ENCODE measurements at places on chromosomes 3 and 15.

DNA sequence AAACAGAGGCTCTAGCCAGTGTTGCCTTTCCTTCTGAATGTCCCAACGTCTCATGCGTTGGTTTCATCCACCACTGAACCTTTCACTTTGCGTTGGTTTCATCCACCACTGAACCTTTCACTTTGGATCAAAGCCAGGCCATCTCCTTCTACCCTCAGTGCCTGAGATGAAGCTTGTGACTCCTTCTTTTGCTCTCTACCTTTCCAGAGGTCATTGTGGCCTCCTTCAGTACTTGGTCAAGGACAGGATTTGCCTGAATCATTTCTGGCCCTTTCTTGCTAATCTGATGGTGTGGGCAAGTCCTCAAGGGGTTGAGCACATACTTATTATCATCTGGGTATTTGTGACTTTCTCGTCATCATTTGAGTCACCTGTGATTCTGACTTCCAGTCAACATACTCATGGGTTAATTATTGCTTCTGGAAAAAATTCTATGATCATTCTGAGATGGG lies 50.0 kb downstream of the SELENOT start:
- no peak for DNase-seq

GRCh38 chr15:100890051-100890720 lies 10.6 kb downstream of the ALDH1A3 start:
- DNase-seq: no peak

- DNase-seq: no peak
These were observed 54.1 kb upstream of the TAMM41 start for GRCh38 chr3:11900824-11901223.

- DNase-seq: no peak
These were observed 8.1 kb upstream of the OR5K1 start for GRCh38 chr3:98454929-98455328.

- DNase-seq: no peak
These were observed 47.6 kb downstream of the CTDSPL start for GRCh38 chr3:37909067-37909911.

- no peak for DNase-seq
These were observed 238.2 kb upstream of the C2CD4B start for GRCh38 chr15:62403164-62403809.

DNA sequence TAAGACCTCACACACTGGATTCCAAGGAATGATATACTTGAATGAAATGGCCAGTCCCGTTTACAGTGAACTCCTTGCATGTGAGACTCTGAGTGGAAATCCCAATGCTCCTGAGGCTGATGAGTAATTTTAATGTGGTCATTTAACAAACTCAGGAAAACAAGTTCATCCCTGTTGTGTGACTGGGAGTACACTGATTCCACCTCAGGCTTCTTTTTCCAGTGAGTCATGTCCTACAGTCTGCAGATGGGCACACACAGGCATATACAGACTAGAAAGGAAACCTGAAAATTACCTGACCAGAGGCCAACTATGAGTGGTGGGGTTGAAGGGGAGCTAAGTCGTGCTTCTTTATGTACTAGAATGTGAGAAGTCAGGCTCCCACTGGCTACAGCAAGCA lies 5.8 kb downstream of the SQOR start:
- DNase-seq: no peak

DNA sequence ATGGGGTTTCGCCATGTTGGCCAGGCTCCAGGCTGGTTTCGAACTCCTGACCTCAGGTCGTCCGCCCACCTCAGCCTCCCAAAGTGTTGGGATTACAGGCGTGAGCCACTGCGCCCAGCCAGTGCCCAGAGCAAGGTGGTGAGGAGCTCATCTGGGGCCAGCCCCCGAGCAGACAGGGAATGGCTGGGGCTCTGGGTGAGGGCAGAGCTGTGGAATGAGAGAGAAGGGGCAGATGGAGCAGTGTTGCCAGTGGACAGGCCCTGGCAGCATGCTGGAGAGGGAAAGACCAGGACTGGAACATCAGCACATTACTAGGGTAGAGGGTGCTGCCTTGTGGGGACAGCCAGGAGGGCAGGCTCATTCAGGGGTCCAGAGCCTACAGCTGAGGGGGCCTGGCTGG lies 37.1 kb upstream of the LIMD1 start:
- DNase-seq: no peak

DNA sequence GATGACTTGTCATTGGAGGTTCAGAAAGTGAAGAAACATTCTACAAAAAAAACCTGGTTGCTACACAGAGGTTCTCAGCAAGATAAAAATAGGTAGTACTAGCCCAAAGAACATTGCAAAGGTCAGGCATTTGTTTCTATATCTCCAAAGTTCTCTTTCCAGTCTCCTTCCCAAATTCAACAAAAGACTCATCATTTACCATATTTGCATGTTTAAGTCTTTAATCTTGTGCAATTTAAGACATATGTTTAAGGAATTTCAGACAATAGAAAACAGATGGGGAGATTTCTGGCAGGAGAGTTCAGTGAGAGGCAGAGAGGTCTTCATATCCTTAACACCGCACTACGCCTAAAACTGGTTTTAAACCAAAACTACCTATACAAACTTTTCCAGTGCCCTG lies 173.8 kb upstream of the THBS1 start:
- DNase-seq: no peak

GRCh38 chr15:101173233-101174119 lies 78.4 kb downstream of the CHSY1 start:
- DNase-seq: no peak

DNA sequence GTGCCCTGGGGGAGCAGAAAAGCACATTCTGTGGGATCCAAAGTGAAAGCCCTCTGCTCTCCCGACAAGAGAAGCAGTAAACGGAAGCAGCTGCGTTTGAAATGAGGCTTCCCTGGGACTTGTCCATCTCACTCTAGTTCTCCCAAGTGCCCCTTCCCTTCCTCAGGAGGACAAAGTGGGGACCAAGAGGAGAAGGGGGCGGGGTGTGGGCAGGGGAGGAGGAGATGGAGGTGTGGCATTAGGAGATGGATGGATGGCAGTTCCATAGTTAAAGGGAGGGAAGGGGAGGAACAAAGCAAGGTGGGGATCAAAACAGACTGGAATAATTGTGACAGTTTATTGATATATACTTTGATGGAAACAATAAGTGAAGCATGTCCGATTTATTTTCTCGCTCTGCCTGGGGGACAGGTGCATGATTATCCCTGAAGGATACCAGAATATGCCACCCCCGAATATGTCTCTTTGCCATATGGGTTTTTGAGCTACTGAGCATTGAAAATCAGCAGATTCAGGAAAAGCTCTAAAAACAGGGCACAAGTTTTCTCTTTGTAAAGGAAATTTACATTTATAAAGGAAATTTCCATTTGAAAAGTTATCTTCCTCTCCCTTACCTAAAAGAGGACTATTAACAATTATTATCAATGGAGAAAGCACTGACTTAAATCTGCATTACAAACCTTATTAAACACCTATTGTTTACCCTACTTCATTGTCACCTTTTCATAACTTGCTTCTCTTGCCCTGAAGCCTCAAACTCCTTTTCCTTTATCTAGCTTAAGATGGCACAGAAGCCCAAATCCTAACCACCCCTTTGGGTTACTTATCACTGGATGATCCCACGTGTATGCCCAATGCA lies 58.9 kb upstream of the DAZL start:
- DNase-seq: no peak

- no peak for DNase-seq
These were observed at the start of gene KLHL40 for GRCh38 chr3:42685363-42685881. KLHL40 (plus strand) TSS chr3:42685537; CDS start chr3:42685619, 82 bp downstream.

DNA sequence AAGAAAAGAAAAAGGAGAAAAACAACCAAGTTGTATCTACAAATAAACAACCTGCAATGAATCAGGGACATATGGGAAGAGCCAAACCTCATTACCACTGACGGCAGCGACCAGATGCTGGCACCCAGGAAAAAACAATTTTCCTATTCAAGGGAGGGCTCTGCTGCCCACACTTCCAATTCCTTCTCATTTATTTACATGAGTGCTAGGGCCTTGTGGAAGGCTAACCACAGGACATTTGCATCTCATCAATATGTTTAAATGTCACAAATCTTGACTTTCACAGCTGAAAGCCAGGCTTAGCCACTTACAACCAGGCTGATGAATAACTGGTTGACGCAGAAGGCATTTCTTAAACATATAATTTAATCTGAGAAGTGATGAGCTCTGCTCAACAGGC lies 36.0 kb downstream of the RFTN1 start:
- DNase-seq: no peak

DNA sequence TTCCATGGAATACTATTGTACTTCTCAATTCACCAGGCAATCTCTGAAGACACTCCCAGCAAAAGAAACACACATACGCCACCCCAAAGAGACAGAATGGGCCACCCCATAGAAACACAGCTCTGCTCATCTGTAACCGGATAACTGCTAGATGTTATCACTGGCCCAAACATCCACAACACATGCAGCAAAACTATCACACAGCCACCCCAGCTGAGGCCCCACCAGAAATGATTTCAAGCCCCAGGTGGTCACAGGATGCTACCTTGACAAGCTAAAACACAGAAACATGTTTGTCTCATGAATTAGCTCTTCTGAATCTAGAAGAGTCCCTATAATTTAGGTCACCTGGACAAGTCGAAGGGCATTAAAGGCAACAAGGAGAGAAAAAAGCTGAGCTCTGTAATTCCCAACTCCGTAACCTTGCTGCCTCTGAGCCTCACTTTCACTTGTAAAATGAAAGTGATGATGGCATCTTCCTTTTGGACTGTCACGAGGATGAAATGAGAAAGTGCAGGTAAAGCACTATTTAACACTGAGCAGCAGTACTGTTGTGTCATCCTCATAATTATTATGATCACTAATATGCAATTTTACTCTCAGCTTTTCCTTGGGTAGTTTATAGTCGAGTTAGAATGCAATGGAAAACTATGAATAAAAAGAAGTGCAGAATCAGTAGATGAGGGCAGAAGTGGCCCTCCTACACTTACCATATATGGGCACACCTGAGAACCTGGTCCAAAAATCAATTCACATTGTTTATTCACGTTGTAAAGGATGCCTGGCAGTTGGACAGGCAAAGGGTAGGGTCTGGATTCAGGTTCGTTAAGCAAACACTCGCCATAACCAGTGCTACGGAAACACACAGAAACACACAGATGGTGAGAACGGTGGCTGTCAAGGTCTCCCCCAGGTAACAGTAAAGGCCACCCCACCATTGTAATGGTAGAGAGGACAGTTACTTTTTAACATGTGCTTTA lies 38.6 kb downstream of the ADAMTS9 start:
- no peak for DNase-seq

DNA sequence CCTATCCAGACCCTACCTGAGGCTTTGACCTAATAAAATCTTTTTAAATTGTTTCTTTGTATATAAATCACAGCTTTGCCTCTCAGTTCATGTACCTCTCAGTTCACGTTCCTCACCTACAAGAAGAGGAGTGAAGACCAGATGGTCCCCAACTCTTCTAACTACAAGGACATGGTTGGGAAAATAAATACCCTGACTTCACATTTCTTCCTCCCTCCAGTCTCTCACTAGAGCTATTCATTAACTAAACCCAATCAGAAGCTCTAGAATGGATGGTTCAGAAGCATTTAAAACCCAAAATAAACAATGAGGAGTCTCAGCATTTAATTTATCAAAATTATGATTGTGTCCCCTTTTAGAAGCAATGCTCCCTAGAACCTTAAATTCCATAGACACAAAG lies 97.3 kb upstream of the AGTR1 start:
- DNase-seq: no peak

GRCh38 chr15:95556866-95557225 lies 773.7 kb upstream of the NR2F2 start:
- no peak for DNase-seq

GRCh38 chr15:38307251-38307650 lies 54.6 kb downstream of the SPRED1 start:
- no peak for DNase-seq

- DNase-seq: no peak
These were observed 99.8 kb upstream of the NR2F2 start for GRCh38 chr15:96230526-96231181.

GRCh38 chr15:38559636-38560307 lies 4.8 kb downstream of the RASGRP1 start:
- no peak for DNase-seq

GRCh38 chr3:128360705-128361271 lies 105.9 kb downstream of the DNAJB8 start:
- DNase-seq: no peak

DNA sequence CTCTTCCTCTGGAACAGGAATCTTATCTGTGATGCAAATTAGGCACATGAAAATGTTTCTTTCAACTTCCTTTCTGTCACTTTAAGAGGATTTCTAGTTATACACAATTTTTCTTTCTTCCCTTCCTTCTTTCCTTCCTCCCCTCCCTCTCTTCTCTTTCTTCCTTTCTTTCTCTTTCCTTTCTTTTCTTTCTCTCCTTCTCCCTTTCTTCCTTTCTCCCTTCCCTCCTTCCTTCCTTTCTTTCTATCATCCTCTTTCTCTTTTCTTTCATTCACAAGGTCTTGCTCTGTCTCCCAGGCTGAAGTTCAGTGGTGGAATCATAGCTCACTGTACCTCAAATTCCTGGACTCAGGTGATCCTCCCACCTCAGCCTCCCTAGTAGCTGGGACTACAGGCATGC lies 18.0 kb upstream of the C2CD4B start:
- no peak for DNase-seq

- no peak for DNase-seq
These were observed 441.2 kb downstream of the FHIT start for GRCh38 chr3:60809857-60810610.

DNA sequence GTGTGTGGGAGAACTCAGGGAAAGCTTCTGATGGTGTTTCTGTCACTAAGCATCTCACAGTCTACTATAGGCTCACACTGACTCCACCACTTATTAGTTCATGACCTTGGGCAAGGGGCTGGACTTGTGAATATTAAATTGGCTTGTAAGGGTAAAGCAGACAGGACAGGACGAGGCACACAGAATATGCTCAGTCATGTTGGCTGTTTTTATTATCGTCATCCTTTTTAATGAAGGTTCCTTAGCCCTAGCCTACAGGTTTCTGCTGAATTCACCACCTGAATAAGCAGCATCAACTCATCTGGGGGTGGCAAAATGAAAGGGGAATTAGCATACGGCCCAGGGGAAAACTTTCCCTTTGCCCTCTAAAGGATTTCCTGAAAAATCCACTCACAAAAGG lies 39.6 kb upstream of the LIPC start:
- DNase-seq: no peak

DNA sequence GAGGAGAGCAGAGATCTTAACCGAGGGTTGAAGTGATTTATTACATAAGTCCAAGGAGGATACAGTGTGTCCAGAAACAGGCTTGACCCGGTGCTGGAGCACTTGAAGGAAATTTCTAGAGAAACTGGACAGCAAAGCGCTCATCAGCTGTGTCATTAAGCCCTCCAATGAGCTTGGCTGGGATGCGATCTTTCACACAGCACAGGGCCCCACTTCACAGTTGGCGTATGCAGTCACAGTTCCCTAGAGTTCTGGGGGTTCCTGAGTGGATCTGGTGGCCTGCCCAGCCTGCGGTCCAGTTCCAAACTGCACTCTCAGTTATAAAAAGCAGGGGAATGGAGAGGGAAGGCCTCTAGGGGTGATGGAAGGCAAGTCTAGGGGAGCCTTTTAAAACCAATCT lies 13.6 kb downstream of the ST8SIA2 start:
- DNase-seq: no peak

GRCh38 chr15:68284616-68285258 lies 7.2 kb downstream of the FEM1B start:
- DNase-seq: no peak

- no peak for DNase-seq
These were observed 31.3 kb downstream of the TRAK1 start for GRCh38 chr3:42122261-42123011.

- DNase-seq: peak; percentile 5
These were observed 72.7 kb downstream of the HMG20A start for GRCh38 chr15:77493324-77493907.

All from naive thymus-derived CD8-positive, alpha-beta T cell (primary cell).